IMR-90 (cell line): ENCODE measurements at places on chromosomes 4 and X. TPM values are rescaled to one million over a fixed set of nuclear protein-coding genes. Genes with fewer than 3 reads are reported as not detected.

DNA sequence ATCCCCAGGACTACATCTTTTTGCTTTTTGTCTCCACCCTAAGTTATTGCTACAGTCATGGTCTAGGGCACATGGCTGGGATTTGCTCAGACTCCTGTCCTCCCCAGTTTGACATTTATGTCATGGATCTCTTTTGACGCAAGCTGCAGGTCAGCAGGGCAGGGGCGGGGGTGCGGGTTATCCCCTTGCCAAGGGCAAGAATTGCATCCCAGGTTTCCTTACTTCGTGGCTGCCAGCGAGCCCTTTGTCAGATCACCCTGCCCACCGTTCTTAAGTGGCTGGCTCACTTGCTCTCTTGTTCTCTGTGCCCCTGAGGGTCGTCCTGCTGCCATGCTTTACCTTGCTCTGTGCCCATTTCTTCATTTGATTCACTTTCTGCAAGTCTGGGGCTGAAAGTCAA lies 21.1 kb upstream of the UBA1 start:
- no peak overlapping the region for H3K27ac ChIP-seq
- DNase-seq: no peak
- H3K4me1 ChIP-seq: no peaks in the 10 kb centered on the region
- H3K4me3 ChIP-seq: no peak overlapping the region
- H3K27me3 ChIP-seq: peaks cover 17% of the 10 kb centered on the region; the same call in 1 of the 2 replicates
- peaks cover 44% of the 10 kb centered on the region for H3K36me3 ChIP-seq

GRCh38 chrX:29666366-29666765 lies 549.0 kb upstream of the MAGEB2 start:
- peak; percentile 7 for DNase-seq
- H3K4me1 ChIP-seq: peaks cover 4% of the 10 kb centered on the region
- no peak overlapping the region for H3K27ac ChIP-seq
- no peak overlapping the region for H3K4me3 ChIP-seq

The PNCK gene
- 0.18 TPM in 1 of 2 replicates, not detected in the other for total RNA-seq

The TLR2 gene
- total RNA-seq: under 0.01 TPM in 2 replicates

- DNase-seq: peak; percentile 58
- H3K36me3 ChIP-seq: no peaks in the 10 kb centered on the region
- H3K27me3 ChIP-seq: peaks cover 23% of the 10 kb centered on the region
- H3K27ac ChIP-seq: no peak overlapping the region
Observed at GRCh38 chrX:39721566-39722279, 376.0 kb downstream of the BCOR start.

DNA sequence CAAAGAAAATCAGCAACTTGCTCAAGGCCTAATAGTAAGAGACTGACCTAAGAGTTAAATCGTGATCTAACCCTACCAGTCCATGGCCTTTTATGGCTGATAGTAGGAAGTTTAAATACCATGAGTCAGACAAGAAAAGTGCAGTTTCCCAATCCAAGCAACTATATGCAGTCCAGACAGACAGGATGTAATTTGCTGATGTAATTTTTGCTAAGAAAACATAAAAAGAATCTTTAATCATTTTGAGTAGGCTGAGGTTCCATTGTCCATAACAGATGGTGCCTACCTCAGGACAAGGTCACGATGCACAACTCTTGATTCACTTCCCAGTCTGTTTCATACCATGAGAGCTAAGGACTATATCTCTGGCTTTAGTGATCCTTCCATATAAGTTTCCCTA lies 317.5 kb upstream of the GRIA3 start:
- H3K36me3 ChIP-seq: no peaks in the 10 kb centered on the region
- H3K4me3 ChIP-seq: no peak overlapping the region
- H3K27ac ChIP-seq: no peak overlapping the region
- peak; percentile 17 for DNase-seq

GRCh38 chrX:39156051-39156450 lies 354.8 kb downstream of the MID1IP1 start:
- no peaks in the 10 kb centered on the region for H3K36me3 ChIP-seq
- peaks cover 12% of the 10 kb centered on the region for H3K27me3 ChIP-seq
- no peak overlapping the region for H3K4me3 ChIP-seq
- no peak overlapping the region for H3K27ac ChIP-seq
- no peaks in the 10 kb centered on the region for H3K4me1 ChIP-seq

DNA sequence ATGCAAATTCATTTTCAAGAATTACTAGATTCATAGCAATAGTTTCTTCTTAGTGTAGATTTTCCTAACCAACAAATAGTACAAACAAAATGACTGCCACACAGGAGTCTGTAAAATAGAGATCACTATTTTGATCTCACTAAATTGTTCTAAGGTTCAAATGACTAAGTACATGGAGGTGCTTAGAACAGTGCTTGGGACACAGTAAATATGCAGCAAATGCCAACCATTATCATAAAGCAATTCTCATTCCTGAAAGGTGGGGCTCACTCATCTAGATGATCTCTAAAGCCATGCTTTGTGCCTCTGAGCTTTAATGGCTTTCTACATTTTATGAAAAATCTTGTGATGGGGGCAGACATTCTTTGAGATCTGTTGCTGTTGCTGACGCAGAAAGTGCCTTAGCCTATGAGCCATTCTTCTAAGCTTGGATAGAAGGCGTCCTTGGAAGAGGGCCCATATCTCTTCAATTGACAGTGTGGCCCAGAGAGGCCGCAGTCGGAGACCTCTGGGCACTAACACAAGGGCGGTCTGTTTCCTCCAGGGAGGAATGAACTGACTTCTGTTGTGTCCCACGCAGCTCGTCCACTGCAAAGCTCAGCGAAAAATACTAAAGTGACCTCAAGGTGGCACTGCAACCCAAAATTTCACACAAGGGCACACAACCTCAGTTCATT lies 23.5 kb downstream of the TLR10 start:
- no peak overlapping the region for H3K4me3 ChIP-seq
- H3K27me3 ChIP-seq: no peaks in the 10 kb centered on the region
- DNase-seq: peak; percentile 80
- H3K36me3 ChIP-seq: no peaks in the 10 kb centered on the region
- no peaks in the 10 kb centered on the region for H3K4me1 ChIP-seq
- no peak overlapping the region for H3K27ac ChIP-seq

GRCh38 chr4:60500810-60501209 lies 699.3 kb upstream of the ADGRL3 start:
- peaks cover 1% of the 10 kb centered on the region; the same call in 1 of the 2 replicates for H3K4me1 ChIP-seq
- no peaks in the 10 kb centered on the region for H3K27me3 ChIP-seq
- no peak overlapping the region for H3K4me3 ChIP-seq
- no peak overlapping the region for H3K27ac ChIP-seq
- no peak for DNase-seq

- no peak for DNase-seq
- no peaks in the 10 kb centered on the region for H3K27me3 ChIP-seq
- peaks cover 23% of the 10 kb centered on the region for H3K4me1 ChIP-seq
- no peaks in the 10 kb centered on the region for H3K36me3 ChIP-seq
Observed at GRCh38 chr4:54542119-54542438, 115.7 kb upstream of the KIT start.

DNA sequence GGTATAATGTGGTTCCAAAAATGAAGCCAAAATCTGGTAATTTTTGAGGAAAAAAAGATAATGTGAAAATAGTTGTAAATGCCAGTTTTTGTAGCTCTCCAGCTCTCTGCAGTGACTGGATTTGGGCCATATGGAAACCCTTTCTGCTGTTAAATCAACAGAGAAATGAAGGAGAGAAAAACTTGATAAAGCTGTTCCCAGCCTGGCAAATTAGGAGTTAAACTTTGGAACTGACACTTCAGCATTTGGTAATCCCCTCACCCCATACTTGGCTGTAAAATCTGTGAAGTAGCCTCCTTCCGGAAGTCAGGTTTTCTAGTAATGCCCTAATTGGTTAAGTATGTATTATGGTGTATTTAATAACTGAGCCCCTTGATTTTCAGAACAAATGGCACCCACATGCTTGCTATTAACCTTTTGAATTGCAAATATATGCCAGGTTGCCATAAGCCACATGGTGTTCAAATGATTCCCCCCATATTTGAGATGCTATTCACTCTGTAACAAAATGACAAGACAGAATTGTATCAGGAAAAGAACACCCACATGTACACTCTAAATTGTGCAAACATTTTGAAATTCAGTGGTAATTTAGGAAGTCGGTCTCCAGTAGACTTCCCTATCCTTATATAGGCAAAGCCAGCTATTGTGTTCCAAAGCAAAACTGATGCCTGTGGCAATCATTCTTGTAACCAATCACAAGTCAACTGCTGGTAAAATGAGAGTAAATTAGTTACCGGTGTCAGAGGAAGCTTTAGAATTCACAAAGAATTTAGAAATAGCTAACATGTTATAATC lies 96.3 kb upstream of the ADAMTS3 start:
- no peak overlapping the region for H3K27ac ChIP-seq
- H3K27me3 ChIP-seq: no peaks in the 10 kb centered on the region
- H3K36me3 ChIP-seq: no peaks in the 10 kb centered on the region
- no peak overlapping the region for H3K4me3 ChIP-seq

GRCh38 chr4:118224243-118224829 lies 128.5 kb downstream of the PRSS12 start:
- no peaks in the 10 kb centered on the region for H3K36me3 ChIP-seq
- no peaks in the 10 kb centered on the region for H3K4me1 ChIP-seq
- no peak overlapping the region for H3K27ac ChIP-seq

DNA sequence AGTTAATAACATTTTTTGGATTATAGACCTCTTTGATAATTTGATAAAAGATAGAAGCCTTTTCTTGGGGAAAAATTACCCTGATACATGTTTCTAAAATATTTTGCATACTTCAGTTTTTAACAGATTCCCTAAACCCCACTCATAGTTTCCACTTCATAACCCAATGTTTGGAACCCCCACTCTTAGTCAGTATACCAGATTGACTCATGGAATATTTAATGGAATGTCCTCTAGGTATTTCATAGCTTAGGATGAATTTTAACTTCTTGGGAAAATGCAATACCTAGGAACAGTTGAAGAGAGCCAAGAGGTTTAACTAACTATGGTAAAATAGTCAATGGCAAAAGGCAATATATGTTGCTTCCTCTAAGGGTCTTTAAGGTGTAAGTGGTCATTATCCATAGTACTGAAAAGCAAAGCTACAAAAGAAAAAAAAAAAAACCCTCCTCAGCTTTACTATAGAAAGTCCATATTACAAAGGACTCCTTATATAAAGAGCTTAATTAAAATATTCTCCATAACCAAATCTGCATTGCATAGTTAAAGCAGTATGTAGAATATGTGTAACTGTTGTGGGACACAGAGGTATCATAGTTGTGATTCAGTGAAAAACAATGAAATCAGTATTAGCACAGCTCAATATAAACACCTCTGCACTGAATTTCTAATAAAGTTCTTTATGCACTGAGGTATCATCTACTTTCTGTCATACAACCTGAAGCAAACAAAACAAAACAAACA lies 159.9 kb downstream of the PCDH7 start:
- H3K27ac ChIP-seq: no peak overlapping the region
- H3K36me3 ChIP-seq: no peaks in the 10 kb centered on the region
- H3K4me1 ChIP-seq: no peaks in the 10 kb centered on the region
- peak; percentile 34 for DNase-seq

The ASB12 gene
- total RNA-seq: not detected in 2 replicates

GRCh38 chr4:62644372-62644771 lies 1444.2 kb downstream of the ADGRL3 start:
- DNase-seq: no peak
- H3K27me3 ChIP-seq: no peaks in the 10 kb centered on the region

GRCh38 chr4:99402765-99403164 lies 32.4 kb downstream of the ADH7 start:
- no peak overlapping the region for H3K4me3 ChIP-seq
- peak overlapping the region; percentile 86; the same call in 1 of the 2 replicates for H3K27ac ChIP-seq
- no peaks in the 10 kb centered on the region for H3K36me3 ChIP-seq

DNA sequence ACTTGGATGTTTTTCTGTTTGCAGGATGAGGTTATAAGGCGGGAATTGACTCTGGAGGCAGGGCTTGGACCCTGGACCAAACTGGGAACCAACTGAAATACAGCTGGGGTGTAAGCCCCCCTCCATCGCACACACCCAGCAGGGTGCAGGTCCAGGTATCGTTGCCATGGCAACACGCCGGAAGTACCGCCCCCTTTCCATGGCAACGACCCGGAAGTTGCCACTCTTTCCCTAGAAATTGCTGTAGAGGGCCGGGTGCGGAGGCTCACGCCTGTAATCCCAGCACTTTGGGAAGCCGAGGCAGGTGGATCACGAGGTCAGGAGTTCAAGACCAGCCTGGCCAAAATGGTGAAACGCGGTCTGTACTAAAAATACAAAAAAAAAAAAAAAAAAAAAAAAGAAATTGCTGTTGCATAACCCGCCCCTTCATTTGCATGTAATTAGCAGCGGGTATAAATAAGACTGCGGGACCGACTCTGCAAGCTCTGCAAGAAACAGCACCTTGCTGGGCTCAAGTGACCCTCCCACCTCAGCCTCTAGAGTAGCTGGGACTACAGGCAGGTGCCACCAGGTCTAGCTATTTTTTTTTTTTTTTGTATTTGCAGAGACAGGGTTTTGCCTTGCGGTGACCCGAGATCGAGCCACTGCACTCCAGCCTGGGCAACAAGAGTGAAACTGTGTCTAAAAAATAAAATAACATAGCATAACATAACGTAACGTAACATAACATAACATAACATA lies 139.6 kb downstream of the CRLF2 start:
- H3K36me3 ChIP-seq: no peaks in the 10 kb centered on the region
- no peak overlapping the region for H3K27ac ChIP-seq
- DNase-seq: no peak

GRCh38 chrX:134423606-134424005 lies 36.4 kb upstream of the HPRT1 start:
- no peak overlapping the region for H3K4me3 ChIP-seq
- no peak overlapping the region for H3K27ac ChIP-seq
- peaks cover 4% of the 10 kb centered on the region; the same call in 1 of the 2 replicates for H3K36me3 ChIP-seq
- H3K27me3 ChIP-seq: no peaks in the 10 kb centered on the region
- no peaks in the 10 kb centered on the region for H3K4me1 ChIP-seq

The ANK2 gene
- 5.3 and 6.6 TPM in 2 replicates for total RNA-seq

- H3K27me3 ChIP-seq: no peaks in the 10 kb centered on the region
- no peaks in the 10 kb centered on the region for H3K36me3 ChIP-seq
- no peak overlapping the region for H3K27ac ChIP-seq
- no peak for DNase-seq
- H3K4me3 ChIP-seq: no peak overlapping the region
- no peaks in the 10 kb centered on the region for H3K4me1 ChIP-seq
Observed at GRCh38 chr4:59091146-59092142, 1981.3 kb upstream of the IGFBP7 start.

DNA sequence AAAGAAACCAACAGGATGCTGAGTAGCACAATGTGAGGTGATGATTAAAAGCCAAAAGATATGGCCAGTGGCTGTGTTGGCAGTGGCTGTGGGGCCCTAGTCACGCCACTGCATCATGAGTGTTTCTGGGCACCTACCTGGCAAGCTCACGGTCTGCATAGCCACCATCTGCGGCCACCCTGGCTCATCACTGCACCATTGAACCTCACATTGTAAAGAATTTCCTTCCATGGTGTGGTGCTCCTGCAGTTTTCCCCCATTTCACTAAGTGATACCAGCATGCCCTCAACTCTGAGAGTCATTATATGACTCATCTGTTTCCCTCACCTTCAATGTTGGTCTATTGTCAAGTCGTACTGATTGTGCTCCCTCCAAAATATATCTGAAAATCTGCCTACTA lies 45.5 kb upstream of the CLNK start:
- H3K27me3 ChIP-seq: peaks cover 2% of the 10 kb centered on the region
- no peak overlapping the region for H3K27ac ChIP-seq
- DNase-seq: no peak
- no peaks in the 10 kb centered on the region for H3K4me1 ChIP-seq
